ENCODE measurements at places on chromosomes 4 and X. TPM values are rescaled to one million over a fixed set of nuclear protein-coding genes. Genes with fewer than 3 reads are reported as not detected.
A peak's percentile ranks its signal among the peaks of the same experiment; 100 is the strongest.

- no peak for DNase-seq
Observed at GRCh38 chrX:65596270-65597034, 61.9 kb upstream of the LAS1L start.

DNA sequence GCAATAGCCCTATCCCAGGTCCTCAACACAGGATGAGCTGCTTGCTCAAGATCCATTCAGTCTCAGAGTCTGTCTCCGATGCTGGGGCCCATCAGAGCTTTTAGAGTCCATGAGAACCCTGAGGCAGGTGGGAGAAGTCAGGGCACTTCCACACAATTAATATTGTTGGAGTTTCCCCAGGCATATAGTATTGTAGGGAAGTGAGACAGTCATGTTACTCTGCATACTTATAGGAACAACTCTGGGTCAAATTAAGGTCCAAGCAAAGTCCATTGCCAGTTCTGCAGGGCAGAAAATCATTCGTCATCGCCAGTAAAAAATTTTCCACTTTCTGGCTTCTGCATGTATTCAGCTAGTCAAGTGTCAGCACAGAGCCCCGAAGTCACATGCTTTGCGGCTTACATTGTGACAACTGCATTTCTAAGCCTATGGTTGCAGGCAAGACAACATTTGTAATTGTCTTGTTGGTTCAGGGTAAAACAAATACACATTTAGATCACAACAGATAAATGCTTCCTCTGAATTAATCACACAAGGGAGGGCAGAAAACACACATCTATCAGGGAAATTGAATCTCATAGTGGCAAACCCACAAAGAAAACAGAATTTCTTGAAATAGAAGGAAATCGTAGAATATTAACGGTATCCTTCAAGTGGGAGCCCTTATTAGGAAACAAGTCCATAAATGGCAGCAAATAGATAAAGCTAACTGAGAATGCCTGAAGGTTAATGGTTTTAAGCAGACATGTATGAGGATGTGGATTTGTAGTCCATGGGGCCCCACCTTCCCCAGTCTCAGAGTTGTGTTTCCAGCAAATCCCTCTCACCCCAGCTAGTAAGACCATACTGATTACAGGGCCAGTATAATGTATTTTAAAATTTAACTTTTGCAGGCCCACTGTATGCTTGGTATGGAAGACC lies 412.1 kb upstream of the RASGEF1B start:
- DNase-seq, result no peak

GRCh38 chr4:13160920-13161319 lies 323.2 kb downstream of the RAB28 start:
- DNase-seq, result no peak

DNA sequence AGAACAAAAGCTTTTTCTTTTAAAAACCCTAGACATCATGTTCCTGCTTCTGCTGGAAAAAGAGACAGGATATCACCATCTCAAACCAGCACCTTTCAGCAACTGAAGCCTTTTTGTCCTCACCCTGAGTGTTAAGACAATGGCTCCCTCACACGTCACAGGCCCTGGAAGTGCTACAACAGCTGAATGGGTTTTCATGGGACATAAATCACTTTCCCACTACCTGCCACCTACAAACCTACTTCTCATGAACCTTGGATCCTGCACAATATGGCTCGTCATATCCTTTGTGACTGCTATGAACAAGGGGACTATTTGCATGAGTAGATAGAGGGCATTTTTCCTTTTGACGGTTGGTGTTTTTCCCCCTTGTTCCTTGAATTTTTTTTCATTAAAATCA lies 93.6 kb downstream of the TSPAN5 start:
- no peak for DNase-seq

DNA sequence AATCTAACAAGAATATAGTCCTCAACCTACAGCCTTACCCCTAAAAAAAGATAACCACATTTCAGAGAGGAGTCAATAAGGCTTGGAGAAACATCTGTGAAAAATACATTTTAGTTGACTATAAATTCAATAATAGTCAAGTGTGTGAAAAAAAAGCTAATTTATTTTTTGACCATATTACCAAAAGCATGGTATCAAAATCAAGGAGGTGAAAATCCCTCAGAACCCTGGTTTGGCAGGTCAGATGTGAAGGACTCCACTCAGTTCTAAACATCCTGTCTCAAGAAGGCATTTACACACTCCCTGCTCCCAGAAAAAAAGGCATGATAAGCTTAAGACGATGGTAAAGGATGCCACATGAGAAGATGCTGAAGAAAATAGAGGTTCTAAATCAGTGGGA lies 745.1 kb upstream of the TENM3 start:
- DNase-seq, result no peak

- no peak for DNase-seq
Observed at GRCh38 chr4:113447769-113448168, 313.8 kb downstream of the CAMK2D start.

DNA sequence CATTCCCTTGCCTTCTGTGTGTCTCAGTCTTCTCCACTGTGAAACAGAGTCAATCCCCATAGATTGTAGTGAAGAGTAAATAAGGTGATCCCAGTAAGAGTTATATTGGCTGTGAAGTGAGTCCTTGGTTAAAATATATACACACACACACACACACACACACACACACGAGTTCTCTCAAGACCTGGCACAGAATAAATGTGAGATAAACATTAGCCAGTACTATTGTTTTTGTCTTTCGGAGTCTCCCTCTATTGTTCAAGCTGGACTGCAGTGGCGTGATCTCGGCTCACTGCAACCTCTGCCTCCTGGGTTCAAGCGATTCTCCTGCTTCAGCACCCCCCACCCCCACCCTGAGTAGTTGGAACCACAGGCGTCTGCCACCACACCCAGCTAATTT lies 44.8 kb upstream of the FAM156A start:
- no peak for DNase-seq

- no peak for DNase-seq
Observed at GRCh38 chrX:119292445-119292844, 56.4 kb downstream of the PGRMC1 start.

DNA sequence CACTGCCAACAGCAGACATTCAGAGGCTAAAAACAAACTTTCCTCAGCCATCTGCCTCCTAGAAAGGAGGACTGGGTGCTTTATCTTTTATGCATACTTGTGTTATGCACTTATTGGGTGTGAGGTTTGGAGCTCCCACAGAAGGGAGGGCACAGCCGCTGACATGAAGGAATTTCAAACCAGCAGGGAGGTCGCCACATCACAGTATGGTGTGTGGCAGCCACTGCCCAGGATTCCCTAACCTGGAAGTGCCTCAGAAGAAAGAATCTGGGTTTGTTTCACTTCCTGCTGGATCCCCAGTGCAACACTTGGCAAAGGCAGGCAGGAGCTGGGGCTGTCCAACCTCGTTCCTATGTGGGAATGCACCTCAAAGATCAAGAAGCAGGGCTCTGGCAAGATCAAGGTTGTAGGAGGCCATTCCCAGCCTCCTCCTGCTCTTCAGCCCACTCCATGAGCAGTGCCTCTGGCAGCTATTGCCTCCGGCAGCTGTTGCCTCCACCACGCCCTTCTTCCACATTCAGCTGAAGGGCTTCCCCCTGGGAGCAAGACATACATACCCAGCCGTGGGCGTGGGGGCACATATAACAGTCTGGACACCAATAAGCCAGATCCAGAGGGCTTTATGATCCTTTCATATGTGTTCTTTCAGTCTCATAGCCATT lies 109.0 kb upstream of the MAMLD1 start:
- DNase-seq, result no peak

GRCh38 chr4:56505269-56506130 lies at the start of gene ARL9:
Gene ARL9, plus strand, starts transcription at chr4:56505791. Its CDS starts 72 bp downstream, at chr4:56505863.
- DNase-seq, result peak; percentile 18

DNA sequence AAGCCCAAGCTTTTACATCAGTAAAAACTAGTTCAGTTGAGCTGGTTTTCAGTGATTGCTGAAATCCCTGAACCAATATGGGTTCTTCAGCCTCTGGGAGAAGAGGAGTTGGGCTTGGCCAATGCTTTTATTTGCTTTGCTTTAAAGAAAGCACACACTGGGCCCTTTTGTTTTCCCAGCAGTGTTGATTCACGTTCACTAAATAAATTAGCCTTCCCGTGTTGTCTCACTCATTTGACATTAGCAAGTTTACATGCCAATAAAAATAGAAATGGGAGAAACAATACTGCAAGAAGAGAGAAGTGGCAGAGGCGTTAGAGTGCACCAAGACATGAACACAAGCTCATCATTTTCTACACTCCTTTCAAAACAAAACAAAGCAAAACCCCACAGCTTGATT lies 136.2 kb downstream of the SHROOM3 start:
- no peak for DNase-seq

DNA sequence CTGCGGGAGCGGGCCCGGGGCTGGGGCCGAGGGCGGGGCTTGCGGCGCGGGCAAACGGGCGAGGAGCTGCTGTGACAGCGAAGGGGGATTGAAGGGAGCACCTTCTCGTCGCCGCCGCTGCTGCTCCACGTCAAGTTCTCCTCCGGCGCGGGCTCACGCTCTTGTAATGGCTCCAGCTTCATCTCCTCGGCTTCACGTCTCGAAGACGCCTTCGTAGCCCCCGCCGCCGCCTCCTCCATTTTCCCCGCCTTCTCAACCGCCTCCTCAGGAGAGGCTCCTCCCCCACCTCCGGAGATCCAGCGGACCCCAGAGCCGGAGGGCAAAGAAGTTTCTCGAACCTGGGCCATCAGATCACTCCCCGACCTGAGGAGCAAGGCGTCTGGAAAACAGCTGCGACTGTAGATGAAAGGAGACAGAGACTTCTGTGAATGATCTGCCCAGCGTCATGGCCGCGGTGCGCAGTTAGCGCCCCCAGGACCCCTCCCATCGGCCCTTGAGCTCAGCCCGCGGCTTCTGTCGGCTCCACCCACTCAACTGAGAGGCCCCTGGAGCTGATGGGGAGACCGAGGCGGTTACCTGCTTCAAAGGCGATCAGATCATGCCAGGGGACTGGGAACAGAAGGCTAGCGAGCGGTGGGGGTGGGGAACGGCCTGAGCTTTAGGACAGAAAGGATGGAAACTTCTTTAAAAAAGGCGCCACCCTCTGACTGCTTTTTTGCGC lies 895 bp downstream of the USP51 start:
- DNase-seq, result peak; percentile 21

GRCh38 chr4:152713951-152714705 lies 34.3 kb upstream of the TMEM154 start:
- DNase-seq, result no peak

- DNase-seq, result peak; percentile 15
Observed at GRCh38 chr4:146095091-146095690, 80.3 kb upstream of the LSM6 start.

- no peak for DNase-seq
Observed at GRCh38 chrX:118347131-118347530, 1.2 kb downstream of the WDR44 start.

- no peak for DNase-seq
Observed at GRCh38 chr4:149790172-149790907, 25.3 kb downstream of the IQCM start.

DNA sequence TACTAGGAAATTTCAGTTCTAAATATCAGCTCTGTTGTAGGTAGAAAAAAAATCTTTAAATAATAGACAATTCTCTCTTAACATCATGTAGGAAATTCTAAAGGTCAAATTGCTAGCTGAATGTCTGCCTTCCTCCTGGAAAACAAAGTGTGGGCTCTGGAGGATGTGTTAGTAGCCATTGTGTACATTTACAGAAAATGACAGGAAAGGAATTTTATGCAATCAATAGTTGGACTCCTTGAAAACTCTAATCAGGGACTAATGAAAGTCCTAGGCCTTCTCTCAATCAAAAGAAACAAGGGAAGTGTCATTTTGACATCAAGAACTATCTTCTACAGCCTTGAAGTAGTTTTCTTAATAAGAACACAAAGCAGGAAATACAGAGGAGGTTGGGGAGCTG lies 174.6 kb downstream of the ANKRD50 start:
- no peak for DNase-seq

- no peak for DNase-seq
Observed at GRCh38 chr4:144209491-144209890, 69.0 kb upstream of the GYPA start.

- DNase-seq, result no peak
Observed at GRCh38 chrX:24146283-24146949, 3.1 kb upstream of the ZFX start.

GRCh38 chr4:153113061-153113837 lies 91.0 kb upstream of the TRIM2 start:
- DNase-seq, result no peak

DNA sequence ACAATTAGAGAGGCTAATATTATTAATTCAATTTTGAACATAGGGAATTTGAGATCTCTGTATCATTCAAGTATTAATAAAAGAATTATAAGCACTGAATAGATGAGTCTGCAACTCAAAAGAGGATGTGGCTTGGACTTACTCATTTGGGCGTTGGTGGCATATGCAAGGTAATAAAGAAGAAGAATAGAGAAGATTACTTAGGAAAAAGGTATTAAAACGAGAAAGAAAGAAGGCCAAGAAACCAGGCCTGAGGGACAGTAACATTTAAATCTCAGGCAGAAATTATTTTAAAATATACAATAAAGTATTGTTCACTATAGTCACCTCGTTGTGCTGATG lies 383.0 kb upstream of the INTU start:
- DNase-seq, result no peak

DNA sequence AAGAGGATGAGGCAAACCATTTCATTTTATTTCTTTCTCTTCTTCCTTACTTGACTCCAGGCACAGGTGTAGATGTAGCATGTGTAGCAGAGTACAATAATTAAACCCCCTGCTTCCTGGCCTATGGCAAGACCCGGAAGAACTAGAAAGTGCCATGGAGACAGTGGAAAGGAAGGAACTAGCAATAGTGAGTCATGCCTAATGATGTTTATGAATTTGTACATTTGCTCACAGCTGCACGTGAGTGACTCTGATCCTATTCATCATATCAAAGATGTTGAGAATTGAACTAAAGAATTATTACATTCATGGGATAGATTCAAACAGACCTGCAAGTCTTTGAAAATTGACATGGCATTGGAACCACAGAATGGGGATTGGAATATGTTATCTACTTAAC lies 2233.9 kb upstream of the TENM3 start:
- DNase-seq, result no peak

DNA sequence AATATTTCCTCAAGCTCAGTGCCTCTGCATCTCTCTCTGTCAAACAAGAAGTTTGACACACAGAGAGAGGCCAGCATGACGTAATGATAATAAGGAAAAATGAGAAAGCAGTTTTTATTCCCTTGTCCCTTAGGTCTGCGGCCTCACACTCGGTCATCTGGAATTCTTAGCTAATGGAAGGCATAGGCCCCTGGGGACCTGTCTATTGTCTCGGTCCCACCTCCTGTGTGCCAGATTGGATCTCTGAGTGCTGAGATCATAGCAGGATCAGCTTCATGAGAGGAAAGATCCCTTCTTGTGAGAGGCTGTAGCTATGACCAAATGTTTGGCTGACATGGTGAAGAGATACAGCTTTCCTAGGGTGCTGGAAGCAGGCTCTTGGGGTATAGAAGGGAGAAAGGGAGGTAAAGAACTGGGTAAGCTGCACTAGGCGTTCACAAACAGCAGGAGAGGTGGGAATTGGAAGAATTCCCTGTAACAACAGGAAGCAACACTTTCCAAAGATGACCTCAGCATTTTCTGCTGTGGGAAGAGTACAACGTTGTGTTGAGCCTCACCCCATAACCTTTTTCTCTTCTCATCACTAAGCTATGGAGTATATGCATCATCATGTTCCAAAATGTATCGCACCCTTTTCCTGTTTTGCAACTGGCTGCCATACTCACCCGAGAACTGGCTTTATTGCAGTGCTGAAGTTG lies 20.2 kb downstream of the TMEM31 start:
- no peak for DNase-seq

The BTC gene
- total RNA-seq, result 0.46 TPM

The FSTL5 gene
- total RNA-seq, result 10.6 TPM

The GAB1 gene
- 33.5 TPM for total RNA-seq

The NXF2 gene
- not detected for total RNA-seq

The MAGEA1 gene
- total RNA-seq, result not detected

The FHDC1 gene
- 11.6 TPM for total RNA-seq

The CT47A1 gene
- not detected for total RNA-seq

The CORIN gene
- total RNA-seq, result 1.5 TPM

The CABS1 gene
- not detected for total RNA-seq

All from progenitor cell of endocrine pancreas (in vitro differentiated cells).